Airway epithelial cell (primary cell): ENCODE measurements at places on chromosomes 3 and 15. TPM values are rescaled to one million over a fixed set of nuclear protein-coding genes. Genes with fewer than 3 reads are reported as not detected.

Gene XCR1
- 0.07 TPM in 1 of 2 replicates, not detected in the other for total RNA-seq

Gene MCTP2
- total RNA-seq, result 11.6 and 21.2 TPM in 2 replicates

Gene ATP10A
- total RNA-seq, result 0.42 and 0.60 TPM in 2 replicates

Gene LRRC3B
- not detected in 2 replicates for total RNA-seq

Gene ABI3BP
- 0.28 and 2.1 TPM in 2 replicates for total RNA-seq

Gene CYP8B1
- total RNA-seq, result not detected in 2 replicates
